PC-9 (cell line): ENCODE measurements at places on chromosomes 7 and 10. TPM values are rescaled to one million over a fixed set of nuclear protein-coding genes. Genes with fewer than 3 reads are reported as not detected.

DNA sequence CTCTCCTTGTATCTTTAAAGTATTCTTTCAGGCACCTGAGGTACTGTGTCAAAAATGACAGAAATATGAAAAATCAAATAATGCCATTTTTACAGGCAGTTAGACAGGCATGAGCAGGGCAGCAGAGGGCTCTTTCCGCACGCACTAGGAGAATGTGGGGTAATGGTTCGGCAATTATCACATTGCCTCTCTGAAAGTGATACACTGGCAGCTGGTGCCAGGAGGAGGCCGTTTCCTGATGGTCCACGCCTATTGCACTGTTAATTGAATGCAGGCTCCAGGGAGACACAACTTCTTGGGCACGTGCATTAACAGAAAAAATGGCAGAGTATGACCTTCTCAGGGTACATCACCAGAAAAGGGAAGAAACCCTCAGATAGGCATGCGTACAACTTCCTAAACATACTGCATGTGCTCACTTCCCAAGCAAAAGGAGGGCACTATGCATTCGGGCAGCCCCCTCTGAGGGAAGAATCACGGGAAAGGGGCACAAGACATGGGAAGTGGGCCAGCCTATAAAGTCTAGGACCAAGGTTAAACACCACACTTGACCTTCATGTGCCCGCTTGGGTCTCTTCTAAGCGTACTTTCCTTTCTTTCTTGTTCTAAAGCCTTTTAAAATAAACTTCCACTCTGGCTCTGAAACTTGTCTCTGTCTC is 161.7 kb downstream of the TNS3 start:
- no peak for DNase-seq

DNA sequence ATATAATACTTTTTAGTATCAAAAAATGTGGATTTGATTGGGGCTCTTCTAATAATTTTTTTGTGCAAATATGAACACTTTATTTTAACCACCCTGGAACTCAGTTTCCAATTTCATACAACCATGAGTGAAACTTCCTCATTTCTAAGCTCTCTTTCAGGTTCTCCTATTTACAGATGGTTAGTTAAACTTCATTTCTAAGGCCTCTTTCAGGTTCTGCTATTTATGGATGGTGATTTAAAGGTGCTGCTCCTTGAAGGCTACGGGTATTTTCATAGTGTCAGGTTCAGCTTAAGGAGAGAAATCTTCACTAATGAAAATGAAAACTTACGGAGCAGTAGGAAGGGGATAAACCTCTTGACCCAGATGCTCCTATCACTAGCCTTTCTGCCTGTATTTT is 568.3 kb downstream of the KIF20B start:
- no peak for DNase-seq

DNA sequence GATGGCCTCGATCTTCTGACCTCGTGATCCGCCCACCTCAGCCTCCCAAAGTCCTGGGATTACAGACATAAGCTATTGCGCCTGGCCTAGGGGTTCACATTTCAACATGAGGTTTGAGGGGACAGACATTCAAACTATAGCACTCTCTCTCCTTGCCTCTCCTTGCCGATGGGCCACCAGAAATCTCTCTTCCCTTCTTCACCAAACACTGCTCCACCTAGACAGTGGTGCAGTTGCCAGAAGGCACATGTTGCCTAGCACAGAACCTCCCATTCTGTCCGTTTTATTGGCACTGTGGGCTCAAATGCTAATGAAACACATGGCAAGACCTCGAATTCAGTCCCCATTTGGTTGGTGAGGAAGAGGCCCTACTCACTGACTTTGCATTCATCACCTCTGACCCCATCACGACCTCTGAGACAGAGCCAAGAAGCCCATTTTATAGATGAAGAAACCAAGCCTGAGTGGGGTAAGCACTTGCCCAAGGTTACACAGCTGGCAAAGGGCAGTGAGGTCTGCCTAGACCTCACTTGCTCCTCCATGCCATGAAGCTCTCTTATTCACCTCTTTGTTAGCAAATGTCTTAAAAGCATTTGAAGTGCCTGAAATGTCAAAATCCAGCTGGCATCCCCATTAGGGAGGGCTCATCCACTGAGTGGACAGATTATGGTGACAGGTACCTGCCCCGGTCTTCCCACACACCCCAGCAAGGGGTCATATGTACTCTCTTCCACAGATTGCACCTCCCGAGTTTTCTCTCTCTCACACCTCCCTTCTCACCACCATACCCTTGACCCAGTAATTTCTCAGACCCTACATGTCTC is 34.0 kb downstream of the GPRIN2 start:
- no peak for DNase-seq

DNA sequence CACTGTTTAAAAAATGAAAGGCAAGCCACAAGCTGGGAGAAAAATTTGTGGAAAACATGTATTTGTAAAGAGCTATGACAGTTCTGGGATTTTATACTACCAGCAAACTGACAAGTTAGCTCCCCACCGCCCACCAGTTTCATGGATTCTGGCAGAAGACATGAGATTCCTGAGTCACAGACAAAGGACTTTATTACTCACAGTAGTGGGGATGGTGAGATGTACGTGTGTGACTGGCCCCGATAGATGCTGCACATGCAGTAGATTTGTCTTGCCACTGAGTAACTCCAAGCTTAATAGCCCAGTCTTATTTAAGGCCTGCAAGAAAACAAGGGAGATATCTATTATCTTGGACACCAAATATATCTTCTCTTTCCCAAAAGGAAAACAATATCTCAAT is 281.7 kb downstream of the AHR start:
- no peak for DNase-seq

- no peak for DNase-seq
Measured at GRCh38 chr7:83015916-83016315, 146.8 kb downstream of the PCLO start.

GPR15LG gene
- total RNA-seq = not detected in 2 replicates

CRHR2 gene
- not detected in 2 replicates for total RNA-seq

SIRT1 gene
- total RNA-seq = 15.8 and 17.2 TPM in 2 replicates
